ENCODE measurements at places on chromosomes 16 and 17. TPM values are rescaled to one million over a fixed set of nuclear protein-coding genes. Genes with fewer than 3 reads are reported as not detected.

CNGB1 gene
- total RNA-seq, result not detected

HBA1 gene
- not detected for total RNA-seq

ANKRD13B gene
- total RNA-seq, result 10.9 TPM

SSTR5 gene
- not detected for total RNA-seq

KRTAP4-2 gene
- total RNA-seq, result not detected

EVPLL gene
- not detected for total RNA-seq

ARSG gene
- total RNA-seq, result 1.2 TPM

APOBR gene
- not detected for total RNA-seq

Measured in bronchial smooth muscle cell (primary cell).